ENCODE measurements at places on chromosomes 16 and 17.

GRCh38 chr17:32689348-32689747, 187.6 kb downstream of the MYO1D start:
- DNase-seq = no peak

GRCh38 chr17:61063528-61063927, 336.1 kb upstream of the TBX2 start:
- no peak for DNase-seq

DNA sequence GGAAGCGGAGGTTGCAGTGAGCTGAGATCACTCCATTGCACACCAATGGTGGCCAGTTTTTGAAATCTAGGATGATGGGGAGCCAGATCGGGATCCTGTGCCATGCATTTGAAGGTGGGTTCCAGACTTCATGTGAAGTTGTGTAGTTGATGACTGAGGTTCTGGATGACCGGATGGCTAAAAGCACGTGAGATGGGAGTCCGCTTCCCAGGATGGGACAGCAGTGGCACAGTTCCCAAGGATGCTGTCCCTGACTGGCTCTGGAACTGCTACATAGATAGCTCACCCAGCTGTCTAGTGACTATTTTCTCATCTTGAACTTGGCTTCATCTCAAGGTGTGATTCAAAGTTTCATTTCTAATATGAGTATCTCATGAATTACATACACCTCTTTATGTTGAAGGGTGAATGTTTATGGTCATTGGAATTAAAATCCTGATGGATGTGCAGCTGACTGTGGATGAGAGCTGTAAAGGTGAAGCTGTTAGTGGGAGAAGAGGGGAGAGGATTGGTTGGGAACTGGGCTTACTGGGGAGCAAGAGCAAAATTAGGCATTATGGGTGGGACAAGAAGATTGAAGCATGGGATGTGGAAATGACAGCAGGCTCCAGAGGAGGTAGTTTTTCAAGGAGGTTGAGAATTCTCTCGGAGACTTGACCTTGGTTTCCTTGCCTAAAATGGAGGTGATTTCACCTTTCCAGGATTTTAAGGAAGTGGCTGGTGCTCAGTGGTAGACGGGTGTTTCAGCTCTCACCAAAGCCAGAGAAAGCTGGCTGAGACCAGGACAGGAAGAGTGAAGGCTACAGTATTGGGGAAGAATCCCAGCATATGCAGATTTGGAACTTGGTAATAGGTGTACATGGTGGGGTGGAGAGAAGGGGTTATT, 8.2 kb downstream of the TUFM start:
- no peak for DNase-seq

GRCh38 chr16:17723531-17724134, 252.9 kb upstream of the XYLT1 start:
- DNase-seq = no peak

DNA sequence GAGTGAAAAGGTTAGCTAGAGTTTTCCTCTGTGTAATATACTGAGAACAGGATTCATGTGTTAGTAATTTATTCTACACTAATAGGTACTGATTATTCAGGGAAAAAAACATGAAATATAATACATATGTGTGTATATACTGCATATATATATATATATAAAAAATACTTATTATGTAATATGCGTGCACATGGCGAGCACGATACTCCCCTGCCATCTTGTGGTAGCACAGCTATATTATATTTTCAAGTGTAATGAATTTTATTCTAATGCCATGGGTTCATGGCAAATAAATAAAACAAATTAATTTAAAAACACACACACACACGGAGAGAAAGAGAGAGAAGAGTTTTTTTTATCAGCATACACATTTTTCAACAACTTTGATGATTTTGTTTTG, 460.6 kb downstream of the KCNJ2 start:
- DNase-seq = no peak

- no peak for DNase-seq
Measured at GRCh38 chr17:42166196-42166763, 11.5 kb upstream of the RAB5C start.

GRCh38 chr16:88672776-88673175, 9.9 kb upstream of the MVD start:
- DNase-seq = no peak

GRCh38 chr17:38575781-38576180, 30.0 kb downstream of the SRCIN1 start:
- DNase-seq = no peak

GRCh38 chr17:46020998-46021397, 21.9 kb downstream of the STH start:
- no peak for DNase-seq

DNA sequence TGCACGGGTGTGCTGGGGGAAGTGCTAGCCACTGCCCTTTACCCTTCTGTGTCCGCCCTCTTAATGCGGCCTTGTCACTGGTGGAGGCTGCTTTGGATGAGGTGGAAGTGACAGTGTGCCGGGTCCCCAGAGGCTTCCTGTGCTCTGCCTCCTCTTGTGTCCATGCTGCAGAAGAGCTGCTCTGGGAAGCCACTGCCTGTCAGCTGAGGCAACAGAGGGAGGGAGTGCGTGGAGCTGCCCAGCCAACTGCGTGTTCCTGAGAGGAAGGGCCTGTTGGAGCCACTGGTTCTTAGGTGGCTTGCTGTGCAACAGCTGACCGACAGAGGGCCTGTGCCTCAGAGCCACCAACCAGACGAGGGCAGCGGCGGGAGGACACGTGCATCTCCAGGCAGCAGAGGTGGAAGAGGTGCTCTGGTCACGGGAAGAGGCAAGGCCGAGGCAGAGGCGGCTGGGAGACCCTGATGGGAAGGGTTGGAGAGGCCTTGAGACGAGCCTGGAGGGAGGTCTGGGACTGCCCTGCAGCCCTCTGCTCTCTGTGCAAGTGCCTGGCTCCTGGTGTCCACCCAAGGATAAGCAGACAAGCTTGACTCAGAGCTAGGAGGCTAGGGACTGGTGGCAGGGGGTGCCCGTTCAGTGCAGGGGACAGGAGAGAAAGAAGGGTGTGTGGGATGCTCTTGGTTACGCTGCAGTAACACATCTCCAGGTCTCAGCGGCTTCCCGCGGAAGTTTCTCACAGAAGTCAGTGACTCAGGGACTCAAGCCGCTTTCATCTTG, 25.4 kb downstream of the B9D1 start:
- DNase-seq = no peak

GRCh38 chr17:27666831-27667560, 36.0 kb downstream of the LGALS9 start:
- DNase-seq = no peak

GRCh38 chr17:19303367-19303776, 59.2 kb downstream of the B9D1 start:
- DNase-seq = no peak

GRCh38 chr17:7823581-7824001, 10.4 kb upstream of the KDM6B start:
- no peak for DNase-seq

Data from stimulated activated CD8-positive, alpha-beta memory T cell treated with anti-CD3 and anti-CD28 coated beads, Interleukin-2, amount 100 ng/mL, for 48 hours (primary cell).